CD4-positive, alpha-beta T cell (primary cell): ENCODE measurements at places on chromosomes 5 and 9.

GRCh38 chr9:101791533-101791932 lies 53.1 kb upstream of the GRIN3A start:
- DNase-seq = no peak

DNA sequence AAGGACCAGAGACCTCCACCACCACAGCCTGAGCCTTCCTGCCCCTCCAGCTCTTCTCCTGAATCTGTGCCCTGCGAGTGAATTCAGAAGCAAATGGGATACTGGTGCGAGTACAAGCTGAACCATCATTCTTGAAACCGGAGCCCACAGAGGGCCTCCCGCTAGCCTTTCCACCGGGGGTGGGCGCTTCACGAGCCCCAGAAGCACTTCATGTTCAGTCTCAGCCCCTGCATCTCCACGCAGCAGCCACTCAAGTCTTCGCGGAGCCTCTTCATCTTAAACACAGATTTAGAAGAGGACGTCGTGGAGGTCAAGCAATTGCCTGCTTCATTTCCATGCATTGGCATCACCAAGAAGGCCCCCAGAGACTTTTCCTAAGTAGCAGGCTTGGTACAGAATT lies 26.0 kb upstream of the OLFM1 start:
- DNase-seq = no peak

GRCh38 chr5:159156426-159157238 lies 52.7 kb downstream of the RNF145 start:
- peak; percentile 17 for DNase-seq

DNA sequence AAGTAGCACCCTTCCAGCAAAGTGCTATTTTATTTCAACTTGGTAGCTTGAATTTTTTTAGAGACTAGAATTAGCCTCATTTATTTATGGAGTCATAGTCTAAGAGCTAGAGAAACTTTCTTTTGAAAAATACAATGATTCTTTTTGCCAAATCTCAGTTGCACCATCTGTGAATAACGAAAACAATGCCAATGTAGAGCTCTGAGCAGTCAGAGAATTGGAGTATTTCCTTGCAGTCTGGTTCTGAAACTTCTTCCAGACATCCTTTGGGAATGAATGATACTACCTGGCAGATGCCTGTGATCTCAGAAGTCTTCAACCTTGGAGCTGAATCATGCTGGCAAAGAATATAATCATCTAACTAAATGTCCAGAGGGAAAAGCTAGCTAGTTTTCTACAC lies 511.5 kb upstream of the CYLC2 start:
- DNase-seq = no peak

GRCh38 chr5:171562822-171563221 lies 143.4 kb downstream of the FGF18 start:
- no peak for DNase-seq

- no peak for DNase-seq
Observed at GRCh38 chr5:125775896-125776295, 647.3 kb upstream of the GRAMD2B start.
